NCI-H774 (cell line): ENCODE measurements at places on chromosomes 3 and 15.

DNA sequence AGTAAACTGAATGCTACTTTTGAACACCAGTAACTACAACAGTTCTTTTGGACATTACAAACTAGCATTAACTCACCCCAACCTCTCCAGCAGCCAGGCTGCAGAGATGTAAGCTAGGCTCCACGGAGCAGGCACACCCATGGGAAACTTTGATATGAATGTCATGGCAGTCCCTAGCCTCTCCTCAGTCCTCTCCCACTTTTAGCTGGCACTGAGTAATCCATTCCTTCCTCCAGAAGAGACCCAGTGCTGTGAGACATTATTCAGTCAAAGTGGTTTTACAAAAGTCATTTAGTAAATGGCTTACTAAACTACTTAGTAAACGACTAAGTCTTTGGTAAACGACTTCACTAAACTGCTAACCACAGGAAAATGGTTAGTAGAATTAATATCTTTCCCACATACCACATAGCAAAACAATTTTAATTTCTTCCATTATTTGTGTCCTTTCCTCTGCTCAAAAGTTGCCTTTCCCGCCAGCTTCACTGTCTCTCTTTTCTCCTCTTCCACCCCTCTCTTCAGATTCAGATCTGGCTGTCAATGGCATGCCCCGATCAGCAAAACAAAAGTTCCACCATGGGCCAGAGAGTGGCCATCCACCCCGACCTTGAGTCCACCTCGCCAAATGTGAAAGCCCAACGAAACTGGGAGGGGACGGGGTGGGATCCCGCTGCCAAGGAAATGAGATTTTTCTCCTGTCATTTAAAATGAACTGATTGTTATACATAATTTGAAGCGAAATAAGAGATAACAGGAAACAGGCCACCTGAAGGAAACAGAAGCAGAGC is 67.5 kb upstream of the TJP1 start:
- DNase-seq: no peak

DNA sequence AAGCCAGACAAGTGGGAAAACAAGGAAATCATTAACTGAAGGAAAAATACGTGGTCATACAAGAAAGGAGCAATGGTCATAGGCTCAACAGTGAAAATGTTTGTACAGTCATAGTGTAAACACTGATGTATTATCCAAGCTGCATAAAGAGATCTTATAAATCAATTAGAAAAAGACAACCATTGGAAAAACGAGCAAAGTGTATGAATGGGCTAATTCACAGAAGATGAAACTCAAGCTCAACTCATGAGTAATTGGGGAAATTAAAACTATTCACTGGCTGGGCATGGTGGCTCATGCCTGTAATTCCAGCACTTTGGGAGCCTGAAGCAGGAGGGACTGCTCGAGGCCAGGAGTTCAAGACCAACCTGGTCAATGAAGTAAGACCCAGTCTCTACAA is 6.4 kb upstream of the IGF2BP2 start:
- peak; percentile 40 for DNase-seq

GRCh38 chr15:90315278-90315982 is 36.7 kb upstream of the ZNF774 start:
- no peak for DNase-seq

- DNase-seq: no peak
Observed at GRCh38 chr3:53346922-53347260, 452 bp downstream of the DCP1A start.

DNA sequence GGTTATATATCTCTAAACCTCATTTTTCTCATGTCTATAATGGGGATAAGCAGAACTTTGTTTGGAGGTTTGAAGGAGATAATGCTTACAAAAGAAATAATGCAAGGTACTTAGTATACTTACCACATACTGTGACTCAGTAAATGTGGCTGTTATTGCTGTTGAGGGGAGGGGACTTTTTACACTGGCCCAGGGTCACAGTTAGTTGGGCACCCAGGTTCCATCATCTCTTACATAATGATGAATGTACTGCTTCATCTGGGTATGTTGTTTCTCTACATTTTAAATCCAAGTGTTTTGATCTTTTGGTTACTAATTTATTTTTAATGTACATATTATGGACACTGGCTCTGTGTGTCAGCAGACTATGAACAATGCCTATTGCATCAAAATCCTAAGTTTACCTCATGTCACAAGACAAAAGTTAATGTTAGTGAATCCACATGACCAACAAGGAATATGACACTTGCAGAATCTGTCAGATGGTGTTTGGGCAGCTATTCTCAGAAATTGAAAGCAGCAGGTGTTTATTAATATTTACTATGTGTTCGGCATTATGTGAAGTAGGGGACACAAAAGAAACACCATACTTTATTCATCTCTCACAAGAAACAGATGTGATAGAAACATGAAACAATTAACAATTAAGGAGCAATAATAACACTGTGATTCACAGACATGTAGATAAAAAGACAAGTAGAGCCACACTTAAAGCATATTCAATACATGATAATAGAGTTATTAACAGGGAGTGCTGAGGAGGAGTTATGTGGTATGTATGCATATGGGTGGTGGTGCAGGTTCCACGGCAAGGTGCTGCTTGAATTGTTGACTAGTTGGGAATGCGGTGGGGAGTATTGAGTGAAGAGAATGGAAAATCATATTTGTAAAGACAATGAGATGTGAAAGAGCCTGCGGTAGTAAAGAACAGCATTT is 109.7 kb downstream of the GALK2 start:
- DNase-seq: no peak

DNA sequence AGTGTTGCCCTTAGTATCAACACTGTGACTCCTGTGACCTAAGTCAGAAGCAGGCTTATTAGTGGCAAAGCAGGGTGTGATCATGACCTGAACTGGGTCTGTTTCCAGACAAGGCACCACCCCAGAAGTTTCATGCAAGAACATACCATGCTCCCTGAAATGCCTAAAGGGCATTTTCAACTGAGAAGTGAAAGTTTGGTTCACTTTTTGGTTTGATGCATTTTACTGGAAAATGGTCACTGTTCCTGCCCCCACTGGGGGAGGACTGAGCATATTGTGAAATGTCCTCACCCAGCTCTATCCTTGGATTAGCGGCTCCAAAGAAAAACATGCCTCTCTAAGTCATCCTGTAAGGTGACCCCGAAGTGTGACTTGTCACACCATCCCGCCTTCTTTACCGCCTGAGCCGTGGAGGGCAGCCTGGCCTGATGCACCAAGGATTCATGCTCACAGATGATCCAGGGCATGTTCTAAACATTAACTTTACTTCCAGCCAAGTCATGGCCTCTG is 3.1 kb upstream of the FAM240A start:
- DNase-seq: no peak

GRCh38 chr3:13598201-13598600 is 49.3 kb downstream of the FBLN2 start:
- no peak for DNase-seq

DNA sequence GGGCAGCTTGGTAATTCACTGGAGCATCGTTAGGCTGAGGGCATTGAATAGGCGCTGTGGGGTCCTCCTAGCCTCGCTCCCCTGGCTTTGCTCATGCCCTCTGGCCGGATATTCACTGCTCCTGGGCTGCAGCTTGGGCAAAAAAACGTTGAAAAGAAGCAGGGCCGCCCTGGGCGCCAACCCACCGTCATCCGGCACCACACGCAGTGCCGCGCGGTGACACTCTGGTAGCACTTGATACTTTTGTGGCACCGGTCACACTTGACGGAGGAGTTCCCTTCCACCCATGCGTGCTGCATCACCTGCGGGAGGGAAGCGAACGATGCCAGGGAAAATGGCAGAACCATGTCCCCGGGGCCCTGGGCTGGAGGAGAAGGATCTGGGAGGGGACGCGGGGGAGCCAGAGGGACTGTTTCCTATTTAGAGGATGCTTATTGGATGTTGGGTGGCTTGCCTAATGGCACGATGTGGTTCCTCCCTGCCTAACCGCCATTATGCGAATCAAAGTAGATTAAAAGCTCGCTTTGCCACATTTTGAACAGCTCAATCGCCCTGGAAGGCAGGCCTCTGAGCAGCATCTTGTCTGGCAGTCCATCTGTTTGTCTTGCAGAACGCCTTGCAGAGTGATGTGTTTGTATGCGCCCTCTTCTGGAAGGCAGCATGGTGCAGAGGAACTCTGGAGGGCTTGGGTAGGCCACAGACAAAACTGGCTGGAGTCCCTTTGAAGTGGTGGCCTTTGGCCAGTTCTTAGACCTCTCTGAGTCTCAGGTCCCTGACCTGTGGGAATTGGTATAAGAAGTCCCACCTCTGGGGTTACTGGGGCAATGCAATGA is 93.2 kb downstream of the DGKG start:
- DNase-seq: no peak

GRCh38 chr15:46589088-46589487 is 954.3 kb downstream of the SQOR start:
- DNase-seq: no peak

GRCh38 chr3:15051531-15051930 is 13.6 kb downstream of the MRPS25 start:
- DNase-seq: no peak
